ENCODE measurements at places on chromosomes 7 and 10.

DNA sequence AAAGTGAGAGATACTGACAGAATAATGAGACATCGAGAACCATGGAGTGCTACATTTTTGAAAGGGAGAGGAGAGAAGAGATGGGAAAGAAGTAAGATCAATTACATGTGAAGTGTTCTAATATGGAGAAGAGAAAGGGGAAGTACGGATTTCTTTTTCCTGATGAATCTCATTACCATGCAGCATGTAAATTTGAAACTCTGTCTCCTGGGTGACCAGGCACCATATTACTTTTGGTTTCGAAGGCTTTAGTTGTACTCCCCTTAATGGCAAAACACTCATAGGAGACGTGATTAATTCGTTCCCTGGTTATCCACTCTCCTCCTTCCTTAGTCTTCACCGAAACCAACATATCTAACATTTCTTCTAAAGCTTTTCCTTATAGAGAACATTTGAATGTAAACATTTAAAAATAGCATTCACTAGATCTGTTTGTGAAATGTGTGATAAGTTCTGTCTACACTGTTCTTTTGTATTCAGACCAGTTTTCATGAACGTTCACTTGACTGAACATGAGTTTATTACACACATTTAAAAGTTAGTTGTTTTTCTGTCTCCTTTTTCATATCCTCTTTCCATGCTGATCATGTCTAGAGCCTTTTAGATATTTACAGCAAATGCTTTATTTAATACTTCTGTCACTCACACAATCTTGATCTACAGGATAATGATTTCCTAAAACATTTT lies 80.2 kb upstream of the MSRB2 start:
- no peak for DNase-seq

DNA sequence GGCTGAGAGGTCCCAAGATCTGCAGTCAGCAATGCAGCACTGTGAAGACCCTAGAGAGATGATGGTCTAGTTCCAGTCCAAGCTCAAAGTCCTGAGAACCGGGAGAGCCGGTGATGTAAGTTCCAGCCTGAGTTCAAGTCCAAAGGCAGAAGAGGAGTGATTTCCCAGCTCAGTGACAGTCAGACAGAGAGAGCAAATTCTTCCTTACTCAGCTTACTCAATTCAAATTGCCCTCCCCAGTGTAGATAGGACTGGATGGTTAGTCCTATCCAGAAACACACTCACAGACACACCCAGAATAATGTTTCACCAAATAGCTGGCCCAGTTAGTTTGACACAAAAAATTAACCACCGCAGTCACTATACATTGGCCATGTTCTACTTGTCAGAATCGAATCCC lies 185.5 kb upstream of the MYO3A start:
- no peak for DNase-seq

GRCh38 chr7:66140924-66141323 lies 26.3 kb downstream of the CRCP start:
- DNase-seq = peak; percentile 58

GRCh38 chr7:1944619-1945210 lies 274.6 kb downstream of the ELFN1 start:
- DNase-seq = no peak

GRCh38 chr10:61883371-61884025 lies 18.0 kb upstream of the ARID5B start:
- no peak for DNase-seq

GRCh38 chr7:128454808-128455542 lies 703 bp upstream of the HILPDA start:
- DNase-seq = peak; percentile 24

GRCh38 chr10:14742382-14742781 lies 32.3 kb downstream of the FAM107B start:
- DNase-seq = no peak

DNA sequence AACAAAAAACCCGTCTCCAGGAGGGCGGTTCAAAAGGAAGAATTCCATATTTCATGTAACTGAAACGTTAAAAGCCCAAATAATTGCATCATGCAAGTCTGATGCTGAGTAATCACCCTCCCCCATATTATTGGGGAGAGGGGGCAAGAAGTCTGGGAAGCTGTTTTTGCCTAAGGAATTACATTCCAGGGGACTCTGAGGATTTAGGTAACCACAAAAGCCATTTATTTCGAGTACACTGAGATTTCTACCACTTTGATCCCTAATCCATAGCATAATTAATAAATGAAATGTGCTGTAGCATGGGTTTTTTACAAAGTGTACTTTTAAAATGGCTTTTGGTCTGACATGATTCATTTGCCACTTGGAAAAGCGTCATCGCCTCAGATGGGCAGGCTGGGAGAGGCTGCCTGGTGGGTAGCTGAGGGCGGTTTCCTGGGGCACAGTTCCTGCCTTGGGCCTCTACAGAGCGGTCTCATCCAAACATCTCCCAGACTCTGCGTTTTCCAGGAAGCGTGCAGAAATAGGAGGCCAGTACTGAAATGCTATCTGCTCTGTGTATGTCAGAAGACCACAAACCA lies 106.5 kb downstream of the TCF7L2 start:
- DNase-seq = peak; percentile 94

Measured in fibroblast of skin of left quadriceps (primary cell).